GM06990 (cell line): ENCODE measurements at places on chromosomes 16 and 17.

GRCh38 chr17:18043491-18043890 lies 4.3 kb downstream of the GID4 start:
- DNase-seq, result no peak

DNA sequence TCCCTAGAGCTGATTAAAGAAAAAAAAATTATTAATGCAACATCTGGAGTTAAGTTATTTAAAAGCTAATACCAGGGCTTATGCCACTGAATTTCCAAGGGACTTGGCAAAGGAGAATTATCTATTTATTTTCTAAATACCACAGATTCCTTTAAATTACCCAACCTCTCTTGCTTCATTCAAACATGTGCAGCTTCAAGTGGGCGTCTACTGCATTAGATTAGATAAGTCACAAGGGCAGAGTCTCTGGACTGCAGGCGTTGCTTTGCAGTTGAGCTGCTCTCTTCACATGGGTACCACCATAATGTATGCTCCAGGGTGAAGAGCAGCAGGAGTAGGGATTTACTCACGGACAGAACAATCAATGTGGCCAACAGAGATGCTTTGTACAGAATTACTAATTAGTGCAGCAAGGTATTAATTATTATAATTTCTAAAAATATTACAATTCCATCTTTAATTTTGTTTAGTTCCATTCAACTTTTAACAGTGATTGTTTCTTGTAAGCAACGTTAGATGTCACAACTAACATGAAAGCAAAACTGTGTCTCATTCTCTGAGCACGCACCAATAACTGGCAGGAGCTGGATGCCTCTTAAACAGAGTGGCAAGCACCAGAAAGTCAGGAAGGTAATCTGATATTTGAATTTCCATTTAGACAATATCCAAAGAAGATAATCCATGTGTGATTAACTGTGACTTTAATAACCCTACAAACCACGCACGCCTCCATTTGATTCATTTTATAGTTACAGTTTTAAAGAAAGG lies 214.2 kb downstream of the STX8 start:
- no peak for DNase-seq

DNA sequence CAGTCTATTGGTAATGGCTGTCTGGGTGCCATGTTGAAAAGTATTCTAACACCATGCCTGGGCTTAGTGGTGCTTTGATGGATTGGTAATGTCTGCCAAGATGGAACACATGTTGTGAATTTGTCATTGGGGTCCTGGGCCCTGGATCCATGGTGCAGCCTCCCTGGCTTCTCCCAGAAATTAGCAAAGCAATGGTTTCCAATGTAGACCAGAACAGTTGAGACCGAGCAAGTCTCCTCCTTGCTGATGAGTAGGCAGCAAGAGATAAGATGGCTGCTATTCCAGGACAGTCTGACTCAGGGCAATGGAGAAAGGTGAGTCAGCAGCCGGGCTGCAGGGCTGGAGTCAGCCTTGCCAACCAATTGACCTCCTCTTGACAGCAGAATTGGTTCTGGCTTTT lies 30.8 kb downstream of the GPR139 start:
- DNase-seq, result no peak

DNA sequence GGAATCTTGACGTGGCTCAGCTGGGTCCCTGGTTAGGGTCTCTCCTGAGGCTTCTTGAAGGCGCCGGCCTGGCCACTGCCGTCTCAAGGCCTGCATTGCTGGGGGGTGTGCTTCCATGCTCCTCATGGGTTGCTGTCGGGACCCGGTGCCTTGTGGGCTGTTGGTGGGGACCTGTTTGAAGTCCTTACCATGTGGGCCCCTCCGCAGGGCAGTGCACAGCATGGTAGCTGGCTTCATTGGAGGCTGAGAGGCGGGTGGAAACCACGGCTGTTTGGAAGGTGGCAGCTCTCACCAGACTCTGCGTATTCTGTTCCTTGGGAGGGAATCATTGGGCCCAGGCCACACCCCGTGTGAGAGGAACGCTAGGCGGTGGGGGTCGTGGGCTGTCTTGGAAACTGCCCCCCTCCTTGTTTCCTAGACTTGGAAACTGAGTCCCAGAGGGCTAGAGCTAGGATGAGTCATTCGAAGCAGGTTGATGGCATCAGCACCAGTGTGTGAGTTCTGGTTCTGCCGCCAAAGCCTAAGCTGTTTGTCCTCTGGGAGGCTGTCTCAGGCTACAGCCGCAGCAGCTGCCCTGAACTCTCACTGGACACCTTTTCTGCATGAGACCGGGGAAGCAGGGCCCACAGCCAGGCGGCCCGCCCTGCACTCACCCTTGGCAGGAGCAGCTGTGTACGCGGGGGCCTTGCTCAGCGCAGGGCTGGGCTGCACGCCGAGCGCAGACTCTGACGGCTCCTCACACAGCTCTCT lies 35.2 kb downstream of the ZNF750 start:
- no peak for DNase-seq

DNA sequence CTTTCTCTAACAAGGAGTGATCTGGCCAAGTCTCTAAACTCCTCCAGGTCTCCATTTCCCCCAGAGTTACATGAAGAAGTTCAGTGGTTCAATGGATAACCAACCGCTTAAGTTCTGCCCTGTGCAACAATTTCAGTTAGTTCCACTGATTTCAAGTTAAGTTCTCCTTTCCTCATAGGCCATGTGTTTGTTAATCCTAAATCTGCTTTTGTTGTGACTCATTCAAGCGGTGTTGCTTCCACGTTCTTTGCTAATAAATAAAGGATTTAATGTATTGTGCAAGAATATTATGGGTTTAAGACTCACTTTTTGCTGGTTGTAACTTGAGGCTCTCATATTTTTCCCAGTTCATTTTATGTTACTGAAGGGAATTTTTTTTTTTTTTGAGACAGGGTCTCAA lies 36.3 kb downstream of the GNA13 start:
- no peak for DNase-seq
